ENCODE measurements at places on chromosomes 11 and 22.

GRCh38 chr11:73334384-73335203, 26.5 kb downstream of the ARHGEF17 start:
- no peak for DNase-seq

DNA sequence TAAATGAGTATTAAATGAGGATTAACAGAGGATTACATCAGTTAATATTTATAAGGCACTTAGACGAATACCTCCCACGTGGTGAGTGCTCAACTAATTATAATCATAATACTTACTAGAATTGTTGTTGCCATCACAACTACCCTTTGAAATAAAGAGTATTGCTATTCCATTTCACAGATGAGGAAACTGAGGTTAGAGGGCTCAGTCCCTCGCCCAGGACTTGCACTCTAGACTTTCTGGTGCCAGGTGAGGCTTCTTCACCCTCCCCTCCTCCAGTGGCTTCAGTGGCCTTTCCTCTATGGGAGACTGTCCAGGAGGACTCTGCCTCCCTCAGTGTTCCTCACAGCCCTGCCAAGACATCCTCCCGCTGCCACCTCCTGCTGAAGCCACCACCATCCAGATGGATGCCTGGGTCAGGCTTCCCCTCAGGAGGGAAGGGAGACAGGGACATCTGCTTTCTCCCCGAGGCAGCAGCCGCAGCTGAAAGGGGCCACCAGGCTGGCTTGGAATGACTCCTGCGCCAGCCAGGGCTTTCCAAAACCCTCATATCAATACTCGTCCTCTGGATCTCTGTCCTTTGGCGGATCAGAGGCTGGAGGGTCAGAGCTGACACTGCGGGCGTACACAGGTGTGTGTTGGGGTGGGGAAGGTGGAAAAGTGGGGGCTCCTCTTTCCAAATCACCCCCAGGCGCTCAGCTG, 580.1 kb downstream of the BUD13 start:
- no peak for DNase-seq

DNA sequence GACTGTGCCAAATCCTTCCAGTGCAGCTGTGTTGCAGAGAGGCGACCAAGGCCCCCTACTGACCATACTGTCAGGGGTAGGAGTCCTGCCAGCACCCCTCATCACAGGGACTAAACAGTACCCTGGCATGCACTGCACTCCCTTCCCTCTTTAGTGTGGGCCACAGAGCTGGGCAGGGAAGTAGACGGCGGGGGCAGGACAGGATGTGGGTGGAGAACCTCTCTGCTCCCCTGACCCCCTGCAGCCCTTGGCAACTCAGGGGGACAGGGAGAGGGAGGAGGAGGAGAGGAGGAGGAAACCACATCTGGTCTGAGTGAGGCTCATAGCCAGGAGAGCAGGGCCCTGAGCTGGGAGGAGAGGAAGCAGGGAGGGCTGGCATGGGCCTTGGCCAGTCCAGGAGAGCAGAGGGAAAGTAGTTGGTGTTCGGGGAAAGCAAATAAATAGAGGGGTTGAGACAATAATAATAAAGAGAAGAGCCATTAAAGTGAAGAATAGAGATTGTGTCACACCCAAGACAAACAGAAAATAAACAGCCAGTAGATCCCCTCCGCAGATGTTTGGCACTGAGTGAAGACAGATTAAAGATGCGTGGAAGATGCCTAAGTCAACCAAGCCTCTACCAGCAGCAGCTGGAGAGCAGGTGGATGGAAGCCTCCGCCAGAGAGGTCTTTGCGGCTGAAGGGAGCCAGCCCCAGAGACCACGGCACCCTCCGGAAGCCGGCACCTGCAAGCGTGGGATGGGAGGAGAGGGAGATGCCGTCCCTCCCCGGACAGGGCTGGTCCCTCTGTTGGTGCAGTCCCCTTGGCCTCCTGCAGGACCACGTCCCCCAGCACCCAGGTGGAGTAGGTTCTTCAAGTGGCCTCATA, 61.5 kb downstream of the RPUSD4 start:
- DNase-seq: no peak

GRCh38 chr11:62026739-62027370, 59.4 kb upstream of the FTH1 start:
- DNase-seq: no peak

DNA sequence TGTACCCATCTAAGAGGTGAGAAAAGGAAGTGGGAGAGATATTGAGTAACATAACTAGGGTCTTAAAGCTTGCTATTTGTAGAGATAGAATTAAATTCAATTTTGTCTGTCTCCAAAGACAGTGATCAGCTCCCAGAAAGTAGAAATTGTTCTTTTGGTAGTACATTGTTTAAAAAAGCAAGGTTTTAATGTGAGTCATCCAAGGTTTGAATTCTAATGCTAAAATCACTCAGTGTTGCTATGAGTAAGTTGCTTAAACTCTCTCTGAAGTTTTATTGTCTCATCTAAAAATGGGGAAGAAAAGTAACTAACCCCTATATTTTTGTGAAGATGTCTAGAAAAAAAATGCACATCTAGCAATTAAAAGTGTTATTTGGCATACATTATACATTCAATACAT, 1004.5 kb upstream of the CCDC90B start:
- DNase-seq: no peak

DNA sequence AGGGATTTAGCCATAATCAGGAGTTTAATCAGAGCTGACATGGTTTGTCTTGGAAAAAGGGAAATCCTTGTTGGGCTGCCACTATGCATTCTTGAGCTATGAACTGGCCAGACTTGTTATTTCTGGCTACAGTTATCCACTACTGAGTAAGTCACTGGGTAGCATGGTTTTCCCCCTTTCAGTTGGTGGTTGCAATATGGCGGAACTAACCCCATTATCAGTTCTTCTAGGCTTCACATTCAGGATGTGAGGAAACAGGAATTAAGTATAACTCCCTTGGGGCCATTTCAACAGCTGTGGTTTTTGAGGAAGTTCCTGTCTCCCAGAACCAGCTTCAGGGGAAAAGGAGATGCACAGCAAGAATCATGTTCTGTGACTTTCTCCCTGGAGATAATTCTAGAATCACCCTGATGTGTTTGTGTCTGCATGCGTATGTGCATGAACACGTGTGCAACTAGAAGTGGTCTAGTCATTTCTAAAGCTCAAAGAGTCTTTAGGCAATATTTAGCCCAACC, 103.0 kb upstream of the CD44 start:
- no peak for DNase-seq

GRCh38 chr22:17988800-17989513, 35.4 kb downstream of the MICAL3 start:
- no peak for DNase-seq

DNA sequence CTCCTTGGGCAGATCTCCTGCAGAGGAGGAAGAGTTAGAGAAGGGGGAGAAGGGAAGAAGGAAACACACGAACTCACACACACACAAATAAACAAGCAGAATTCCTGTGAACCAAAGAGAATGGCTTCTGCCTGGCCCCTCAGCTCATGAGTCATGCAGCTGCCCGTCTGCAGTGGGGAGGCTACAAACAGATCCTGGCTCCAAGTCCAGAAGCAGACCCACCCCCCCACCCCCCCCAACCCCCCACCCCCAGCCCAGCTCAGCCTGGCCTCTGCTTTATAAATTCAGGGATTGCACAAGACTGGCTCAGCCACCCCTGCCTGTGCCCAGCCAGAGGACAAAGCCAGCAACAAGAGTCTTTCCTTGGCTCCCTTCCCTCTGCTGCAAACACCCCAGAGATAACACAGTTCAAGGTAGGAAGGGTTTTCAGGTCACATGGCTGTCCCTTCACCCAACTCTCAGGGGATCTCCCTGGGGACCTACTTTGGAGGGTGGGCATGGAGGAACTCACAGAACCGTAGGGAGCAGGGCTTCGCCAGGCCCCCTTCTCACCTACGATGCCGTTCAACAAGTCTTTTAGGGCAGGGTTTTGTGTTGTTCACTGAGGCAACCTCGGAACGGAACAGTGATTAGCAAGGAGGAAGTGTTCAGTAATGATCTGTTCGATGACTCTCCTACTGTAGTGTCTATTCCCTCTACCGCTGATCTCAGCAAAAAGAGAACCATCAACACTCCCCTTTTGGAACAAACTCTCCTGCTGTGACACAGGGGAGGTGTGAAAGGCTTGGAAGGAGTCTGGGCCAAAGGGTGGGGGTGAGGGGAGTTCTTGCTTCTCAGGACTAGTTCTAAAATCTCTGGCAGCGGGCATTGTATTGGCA, 35.5 kb downstream of the RPL27A start:
- DNase-seq: no peak

DNA sequence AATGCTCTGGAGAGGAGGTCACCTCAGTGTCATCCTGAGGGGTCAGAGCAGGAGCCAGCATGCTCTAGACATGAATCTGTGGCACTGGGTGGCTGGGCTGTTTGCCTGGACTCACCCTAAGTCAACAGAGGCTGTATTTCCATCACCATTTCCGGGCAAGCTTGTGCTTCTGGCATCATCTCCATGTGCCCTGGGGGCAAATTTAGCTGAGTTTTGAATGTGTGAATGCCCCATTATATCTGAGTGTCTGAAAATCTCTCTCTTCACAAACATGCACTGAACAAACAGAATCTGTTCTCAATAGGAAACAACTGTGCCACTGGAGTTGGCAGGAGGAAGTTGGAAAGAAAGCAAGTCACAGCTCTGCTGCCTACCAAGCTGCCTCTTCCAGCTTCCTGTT, 356.2 kb downstream of the GRM5 start:
- no peak for DNase-seq

- no peak for DNase-seq
Measured at GRCh38 chr11:35888961-35889360, 54.9 kb upstream of the LDLRAD3 start.

GRCh38 chr11:61820174-61820573, 3.4 kb upstream of the FADS1 start:
- DNase-seq: no peak

GRCh38 chr22:45671783-45672563, at the start of gene ATXN10:
ATXN10 (plus strand) TSS chr22:45671834; CDS start chr22:45672064, 230 bp downstream.
- peak; percentile 70 for DNase-seq

GRCh38 chr22:35426801-35427140, 26.8 kb downstream of the MCM5 start:
- no peak for DNase-seq

GRCh38 chr11:22276535-22276934, 61.6 kb upstream of the SLC17A6 start:
- DNase-seq: no peak

DNA sequence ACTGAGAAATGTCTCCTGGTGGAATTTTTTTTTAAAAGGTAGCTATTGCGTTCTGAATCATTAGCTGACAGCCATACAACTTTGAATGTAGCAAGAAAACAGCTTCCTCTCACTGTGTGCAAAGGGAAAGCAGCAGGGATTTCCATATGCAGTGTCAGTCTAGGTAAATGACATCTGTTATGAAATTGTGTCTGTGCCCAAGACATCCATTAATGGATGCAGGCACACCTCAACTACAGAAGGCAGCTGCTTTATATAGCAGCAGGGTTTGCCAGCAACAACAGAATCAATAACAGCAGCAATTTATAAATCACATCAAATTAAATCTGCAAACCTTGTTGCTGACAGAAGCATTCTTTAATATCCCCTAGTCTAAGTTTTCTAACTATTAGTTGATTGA, 745.3 kb upstream of the RAG2 start:
- no peak for DNase-seq

- DNase-seq: no peak
Measured at GRCh38 chr11:92894197-92894596, 75.3 kb upstream of the MTNR1B start.

DNA sequence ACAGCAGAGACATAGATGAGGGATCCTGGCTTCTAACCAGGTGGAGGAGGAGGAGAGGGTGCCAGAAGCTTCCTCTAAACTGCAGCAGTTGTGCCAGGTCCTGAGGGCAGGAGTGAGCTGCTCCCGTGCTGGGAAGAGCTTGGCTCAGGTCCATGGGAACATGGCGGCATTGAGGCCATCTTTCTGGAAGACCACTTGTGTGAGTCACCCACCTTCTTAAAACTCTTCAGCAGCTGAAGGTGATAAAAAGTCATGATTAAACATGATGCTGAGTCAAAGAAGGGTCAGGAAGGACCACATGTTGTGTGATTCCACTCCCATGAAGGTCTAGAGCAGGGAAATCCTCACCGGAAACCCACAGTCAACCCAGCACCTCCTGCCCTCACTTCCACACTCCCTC, 35.1 kb downstream of the LINC01488 start:
- no peak for DNase-seq

DNA sequence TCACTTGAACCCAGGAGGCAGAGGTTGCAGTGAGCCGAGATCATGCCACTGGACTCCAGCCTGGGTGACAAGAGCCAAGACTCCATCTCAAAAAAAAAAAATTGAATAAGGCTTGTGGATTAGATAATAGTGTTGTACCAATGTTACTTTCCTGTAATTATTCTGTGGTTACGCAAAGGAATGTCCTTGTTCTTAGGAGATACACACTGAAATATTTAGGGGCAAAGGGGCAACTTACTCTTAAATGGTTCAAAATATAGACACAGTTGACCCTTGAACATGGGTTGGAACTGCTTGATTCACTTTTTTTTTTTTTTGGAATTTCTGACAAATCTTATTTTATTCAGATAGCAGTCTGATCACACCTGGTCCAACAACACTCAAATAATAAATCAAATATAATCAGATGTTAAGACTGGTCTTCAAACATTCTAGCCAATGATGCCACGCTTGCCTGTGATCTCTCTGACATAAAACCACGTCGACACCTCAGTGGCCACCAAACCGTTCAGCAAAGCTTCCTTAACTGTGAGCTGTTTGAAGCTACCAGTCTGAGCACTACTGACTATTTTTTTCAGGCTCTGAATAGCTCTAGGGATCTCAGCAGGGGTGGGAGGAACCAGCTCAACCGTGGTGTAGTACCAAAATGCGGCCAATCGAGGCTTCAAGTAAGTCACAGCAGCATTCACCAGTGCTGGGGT, 710 bp downstream of the ATP5MGL start:
- no peak for DNase-seq

DNA sequence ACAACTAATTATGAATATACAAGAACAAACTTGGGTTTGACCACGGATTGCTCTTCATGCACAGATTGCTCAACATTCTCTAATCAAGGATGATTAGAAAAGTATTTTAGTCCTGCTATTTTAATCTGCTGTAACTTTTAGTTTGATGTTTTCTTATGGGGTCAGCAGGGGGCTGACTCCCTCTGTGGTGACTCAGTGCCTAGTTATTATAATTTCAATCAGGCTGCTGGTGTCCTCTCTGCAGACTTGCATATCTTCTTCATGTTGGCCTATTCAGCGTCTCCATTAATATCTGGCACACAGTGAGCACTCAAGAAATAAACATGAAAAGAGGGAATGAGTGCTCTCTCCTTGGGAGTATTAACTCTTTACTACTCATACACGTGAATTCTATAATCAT, 223.8 kb upstream of the DDI1 start:
- DNase-seq: no peak

- no peak for DNase-seq
Measured at GRCh38 chr11:104443387-104443786, 279.4 kb upstream of the PDGFD start.

DNA sequence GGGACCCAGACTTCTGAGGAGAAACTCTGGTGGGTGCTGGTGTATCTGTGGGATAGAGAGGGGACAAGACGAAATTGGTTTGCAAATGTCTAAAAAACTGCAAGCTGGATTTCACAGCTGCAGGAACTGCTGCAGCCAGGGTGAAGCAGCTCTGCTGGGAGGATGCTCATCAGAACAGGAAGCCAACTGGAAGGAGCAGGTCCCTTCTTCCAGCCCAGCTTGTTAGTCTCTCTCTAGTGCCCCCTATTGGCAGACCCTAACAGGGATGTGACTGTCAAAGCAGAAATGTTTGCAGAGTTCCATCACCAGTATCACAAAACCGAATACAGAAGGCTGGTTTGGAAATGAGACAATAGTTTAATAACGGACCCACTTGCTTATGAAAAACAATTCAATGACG, 74.8 kb upstream of the SLC22A12 start:
- DNase-seq: no peak

- no peak for DNase-seq
Measured at GRCh38 chr11:36469881-36470802, 39.9 kb downstream of the TRAF6 start.

- peak; percentile 87 for DNase-seq
Measured at GRCh38 chr22:30426388-30427353, 1.1 kb downstream of the MTFP1 start.
